ENCODE measurements at places on chromosomes 3 and 15. TPM values are rescaled to one million over a fixed set of nuclear protein-coding genes. Genes with fewer than 3 reads are reported as not detected.

DNA sequence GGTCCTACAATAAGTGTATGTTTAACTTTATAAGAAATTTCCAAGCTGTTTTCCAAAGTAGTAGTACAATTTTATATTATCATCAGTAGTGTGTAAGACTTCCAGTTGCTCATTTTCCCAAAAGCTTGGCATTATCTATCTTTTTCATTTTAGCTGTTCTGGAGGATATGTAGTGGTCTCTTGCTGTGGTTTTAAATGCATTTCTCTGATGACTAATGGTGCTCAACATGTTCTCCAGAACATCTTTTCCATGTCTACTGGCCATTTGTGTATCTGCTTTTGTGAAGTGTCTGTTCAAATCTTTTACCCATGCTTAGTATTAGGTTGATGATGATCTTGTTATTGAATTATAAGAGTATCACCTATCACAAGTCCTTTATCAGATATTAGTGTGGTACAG, 13.3 kb downstream of the BCL2A1 start:
- no peaks in the 10 kb centered on the region for H3K36me3 ChIP-seq
- DNase-seq, result no peak
- H3K27ac ChIP-seq, result no peak overlapping the region
- no peaks in the 10 kb centered on the region for H3K27me3 ChIP-seq
- peaks cover 22% of the 10 kb centered on the region for H3K4me1 ChIP-seq

GRCh38 chr15:91652610-91653207, 200.8 kb upstream of the SLCO3A1 start:
- DNase-seq, result no peak
- H3K4me1 ChIP-seq, result no peaks in the 10 kb centered on the region
- H3K27ac ChIP-seq, result no peak overlapping the region
- no peak overlapping the region for H3K4me3 ChIP-seq

Gene CCDC54
- total RNA-seq, result not detected

Gene PML
- 71.9 TPM for total RNA-seq

All from upper lobe of left lung (tissue), 6 donors.